Stomach (tissue), 19 donors: ENCODE measurements at places on chromosomes 6 and 20. TPM values are rescaled to one million over a fixed set of nuclear protein-coding genes. Genes with fewer than 3 reads are reported as not detected.
A peak's percentile ranks its signal among the peaks of the same experiment; 100 is the strongest.

PTK6 gene
- total RNA-seq = 35.5 TPM

ZSCAN23 gene
- total RNA-seq = not detected

DYNLT1 gene
- 102 TPM for total RNA-seq

- DNase-seq = no peak
Observed at GRCh38 chr6:156954816-156955215, 177.6 kb downstream of the ARID1B start.

DNA sequence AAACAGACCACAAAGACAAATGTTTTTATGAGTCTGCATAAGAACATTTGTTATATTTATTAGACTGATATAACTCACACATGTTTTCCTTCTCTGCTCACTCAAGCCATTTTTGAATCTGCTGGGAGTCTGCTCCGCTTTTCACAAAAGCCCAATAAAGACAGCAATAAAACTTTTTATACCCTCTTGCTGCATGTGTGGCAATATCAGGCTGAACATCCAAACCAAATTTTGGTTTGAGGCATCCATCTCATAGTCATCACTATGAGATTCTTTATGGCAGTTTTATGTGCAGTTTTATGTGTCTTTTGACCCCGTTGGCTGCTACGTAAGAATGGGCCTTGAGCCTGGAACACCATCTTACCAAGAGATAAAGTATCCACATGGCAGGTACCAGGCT, 1276.8 kb upstream of the ADGRB3 start:
- no peak for DNase-seq

GRCh38 chr6:35147026-35147425, 5.9 kb upstream of the TCP11 start:
- DNase-seq = peak; percentile 65

- peak; percentile 71 for DNase-seq
Observed at GRCh38 chr6:34027445-34027936, 118.4 kb downstream of the GRM4 start.

DNA sequence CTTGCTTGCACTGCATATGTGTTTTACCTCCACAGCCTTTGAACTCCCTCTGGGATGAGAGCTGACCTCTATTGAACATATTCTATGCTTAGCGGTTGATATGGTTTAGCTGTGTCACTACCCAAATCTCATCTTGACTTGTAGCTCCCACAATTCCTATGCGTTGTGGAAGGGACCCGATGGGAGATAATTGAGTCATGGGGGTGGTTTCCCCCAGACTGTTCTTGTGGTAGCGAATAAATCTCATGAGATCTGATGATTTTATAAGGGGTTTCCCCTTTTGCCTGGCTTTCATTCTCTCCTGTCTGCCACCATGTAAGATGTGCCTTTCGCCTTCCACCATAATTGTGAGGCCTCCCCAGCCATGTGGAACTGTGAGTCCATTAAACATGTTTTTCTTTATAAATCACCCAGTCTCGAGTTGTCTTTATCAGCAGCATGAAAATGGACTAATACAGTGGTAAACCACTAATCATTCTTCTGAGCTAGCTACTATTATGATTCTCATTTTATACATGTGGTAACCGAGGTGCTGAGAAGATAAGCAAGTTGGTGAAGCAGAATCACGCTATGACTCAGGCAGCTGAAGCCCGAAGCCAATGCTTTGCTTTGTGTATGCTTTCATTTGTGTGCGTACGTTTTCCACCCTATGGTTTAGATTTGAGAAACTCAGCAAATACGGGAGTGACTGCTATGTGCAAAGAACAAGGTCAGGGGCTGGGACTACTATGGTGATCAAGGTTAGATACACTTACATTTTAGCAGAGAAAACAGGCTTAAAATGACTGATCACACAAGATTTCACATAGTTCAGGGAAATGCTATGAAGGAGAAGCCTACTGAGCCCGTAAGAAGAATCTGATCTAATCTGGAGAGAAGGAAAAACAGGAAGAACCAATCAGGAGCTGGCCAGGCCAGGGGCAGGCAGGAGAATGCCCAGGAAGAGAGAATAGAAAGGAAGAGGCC, 363.5 kb downstream of the ESR1 start:
- DNase-seq = peak; percentile 77

- DNase-seq = no peak
Observed at GRCh38 chr6:4776493-4777393, 539 bp downstream of the CDYL start.

- peak; percentile 82 for DNase-seq
Observed at GRCh38 chr6:107493158-107494057, 3.5 kb downstream of the SOBP start.

GRCh38 chr20:53898556-53898931, 171.8 kb downstream of the BCAS1 start:
- no peak for DNase-seq

- DNase-seq = no peak
Observed at GRCh38 chr6:169965657-169966311, 214.4 kb downstream of the ERMARD start.
